ENCODE measurements at places on chromosomes 13 and 19. TPM values are rescaled to one million over a fixed set of nuclear protein-coding genes. Genes with fewer than 3 reads are reported as not detected.

- no peak overlapping the region for H3K27ac ChIP-seq
- H3K27me3 ChIP-seq: no peaks in the 10 kb centered on the region
- no peak for DNase-seq
- no peak overlapping the region for H3K4me3 ChIP-seq
Observed at GRCh38 chr13:44755872-44756271, 179.7 kb upstream of the TSC22D1 start.

GRCh38 chr19:56209091-56209490 is 7.0 kb downstream of the ZSCAN5C start:
- no peak overlapping the region for H3K27ac ChIP-seq
- no peaks in the 10 kb centered on the region for H3K36me3 ChIP-seq
- H3K4me1 ChIP-seq: no peaks in the 10 kb centered on the region
- no peak for DNase-seq
- H3K4me3 ChIP-seq: no peak overlapping the region
- no peaks in the 10 kb centered on the region for H3K27me3 ChIP-seq

- H3K4me1 ChIP-seq: peaks cover 57% of the 10 kb centered on the region
- H3K27me3 ChIP-seq: no peaks in the 10 kb centered on the region
- H3K4me3 ChIP-seq: no peak overlapping the region
- DNase-seq: no peak
- H3K27ac ChIP-seq: no peak overlapping the region
Observed at GRCh38 chr13:40994581-40995230, 24.4 kb downstream of the ELF1 start.

KLF1 gene
- total RNA-seq: not detected

GRCh38 chr13:46307554-46307953 is 79.5 kb downstream of the RUBCNL start:
- H3K4me1 ChIP-seq: no peaks in the 10 kb centered on the region
- H3K4me3 ChIP-seq: no peak overlapping the region
- no peak overlapping the region for H3K27ac ChIP-seq
- H3K27me3 ChIP-seq: no peaks in the 10 kb centered on the region
- DNase-seq: no peak

- H3K36me3 ChIP-seq: no peaks in the 10 kb centered on the region
- H3K27ac ChIP-seq: peak overlapping the region; percentile 98
- H3K27me3 ChIP-seq: no peaks in the 10 kb centered on the region
- peak; percentile 65 for DNase-seq
Observed at GRCh38 chr19:44847144-44848035, 1.3 kb downstream of the NECTIN2 start.

DNA sequence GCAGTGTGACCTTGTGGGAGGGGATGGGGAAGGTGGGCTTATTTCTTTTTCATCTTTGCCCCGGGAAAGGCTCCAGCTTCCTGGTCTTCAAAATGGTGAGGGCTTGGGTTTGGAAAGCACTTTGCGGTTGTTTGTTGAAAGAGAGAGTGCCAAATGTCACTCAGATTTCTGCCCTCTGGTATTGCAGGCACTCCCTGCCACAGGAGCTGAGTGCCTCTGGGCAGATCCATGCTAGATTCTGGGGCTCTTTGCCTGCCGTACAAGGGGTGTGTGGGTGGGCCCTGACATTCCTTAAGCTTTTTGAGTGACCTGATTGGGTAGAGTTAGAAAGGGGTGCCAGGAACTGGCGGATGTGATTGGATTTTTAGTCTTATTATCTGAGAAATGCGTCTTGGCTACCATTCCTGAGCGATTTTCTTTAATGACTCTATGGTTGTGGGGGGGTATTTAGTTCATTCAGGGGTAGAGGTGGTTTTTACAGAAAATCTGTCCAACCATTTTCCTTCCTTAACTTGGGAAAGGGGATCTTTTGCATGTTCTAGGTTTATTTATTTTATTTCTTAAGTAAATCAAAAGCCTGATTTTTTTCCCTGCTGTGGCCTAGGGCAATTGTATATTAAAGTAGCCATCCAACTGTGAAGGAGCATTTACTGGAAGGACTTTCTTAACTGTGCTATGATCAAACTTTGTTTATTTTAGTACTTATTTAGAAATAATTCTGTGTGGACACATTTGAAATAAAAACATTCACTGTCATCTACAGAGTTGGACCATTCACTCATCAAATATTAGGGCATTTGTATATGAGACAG is 3.2 kb downstream of the ARHGAP35 start:
- H3K4me3 ChIP-seq: peak overlapping the region; percentile 72
- peaks cover 38% of the 10 kb centered on the region for H3K4me1 ChIP-seq
- peak overlapping the region; percentile 96 for H3K27ac ChIP-seq
- no peaks in the 10 kb centered on the region for H3K27me3 ChIP-seq
- H3K36me3 ChIP-seq: no peaks in the 10 kb centered on the region
- no peak for DNase-seq

SHISA7 gene
- total RNA-seq: 1.1 TPM

DNA sequence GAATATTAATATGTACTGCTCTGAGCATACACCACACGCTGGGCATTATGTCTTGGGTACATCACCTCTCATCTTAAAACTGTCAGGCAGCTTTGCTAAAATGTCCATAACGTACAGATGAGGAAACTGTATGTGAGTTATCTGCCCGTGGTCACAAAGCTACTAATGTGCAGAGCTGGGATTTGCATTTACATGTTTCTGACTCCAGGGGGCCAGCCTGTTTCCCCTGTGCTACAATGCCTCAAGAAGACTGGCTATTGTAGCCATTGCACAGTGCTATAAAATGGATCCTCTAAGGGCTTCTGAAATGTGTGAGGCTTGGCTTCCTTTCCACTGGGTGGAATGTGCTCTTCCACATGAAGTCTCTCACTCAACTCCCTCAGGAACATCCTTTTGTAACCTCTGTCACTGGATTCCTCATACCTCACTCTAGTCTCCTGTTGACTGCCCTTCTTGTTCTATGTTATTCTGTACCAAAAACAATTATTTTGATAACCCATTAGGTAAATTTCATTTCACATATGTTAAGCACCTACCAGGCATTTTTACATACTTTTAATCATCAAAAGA is 95.6 kb upstream of the HTR2A start:
- no peaks in the 10 kb centered on the region for H3K36me3 ChIP-seq
- no peak for DNase-seq
- H3K27ac ChIP-seq: no peak overlapping the region
- no peak overlapping the region for H3K4me3 ChIP-seq
- H3K4me1 ChIP-seq: no peaks in the 10 kb centered on the region

KASH5 gene
- not detected for total RNA-seq

DNA sequence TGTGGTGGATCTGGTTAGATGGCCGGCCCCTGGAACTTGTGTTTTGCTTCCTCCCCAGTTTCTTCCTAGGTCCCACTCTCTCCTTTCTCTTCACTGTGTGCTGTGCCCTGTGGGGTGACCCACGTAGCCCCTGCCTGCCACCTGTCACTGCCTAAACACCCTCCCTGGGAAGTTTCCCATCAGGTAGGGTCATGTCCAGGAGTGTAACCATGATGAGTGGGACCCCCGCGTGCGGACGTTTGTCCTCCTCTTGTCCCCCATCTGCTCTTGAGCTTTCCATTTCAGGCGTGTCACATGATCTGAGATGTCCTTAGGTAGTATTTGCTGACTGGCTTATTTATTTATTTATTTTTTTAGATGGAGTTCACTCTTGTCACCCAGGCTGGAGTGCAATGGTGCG is 61.3 kb downstream of the ARHGEF7 start:
- DNase-seq: no peak
- H3K4me1 ChIP-seq: peaks cover 79% of the 10 kb centered on the region
- H3K4me3 ChIP-seq: no peak overlapping the region
- H3K36me3 ChIP-seq: no peaks in the 10 kb centered on the region
- no peaks in the 10 kb centered on the region for H3K27me3 ChIP-seq
- H3K27ac ChIP-seq: peak overlapping the region; percentile 75

DNA sequence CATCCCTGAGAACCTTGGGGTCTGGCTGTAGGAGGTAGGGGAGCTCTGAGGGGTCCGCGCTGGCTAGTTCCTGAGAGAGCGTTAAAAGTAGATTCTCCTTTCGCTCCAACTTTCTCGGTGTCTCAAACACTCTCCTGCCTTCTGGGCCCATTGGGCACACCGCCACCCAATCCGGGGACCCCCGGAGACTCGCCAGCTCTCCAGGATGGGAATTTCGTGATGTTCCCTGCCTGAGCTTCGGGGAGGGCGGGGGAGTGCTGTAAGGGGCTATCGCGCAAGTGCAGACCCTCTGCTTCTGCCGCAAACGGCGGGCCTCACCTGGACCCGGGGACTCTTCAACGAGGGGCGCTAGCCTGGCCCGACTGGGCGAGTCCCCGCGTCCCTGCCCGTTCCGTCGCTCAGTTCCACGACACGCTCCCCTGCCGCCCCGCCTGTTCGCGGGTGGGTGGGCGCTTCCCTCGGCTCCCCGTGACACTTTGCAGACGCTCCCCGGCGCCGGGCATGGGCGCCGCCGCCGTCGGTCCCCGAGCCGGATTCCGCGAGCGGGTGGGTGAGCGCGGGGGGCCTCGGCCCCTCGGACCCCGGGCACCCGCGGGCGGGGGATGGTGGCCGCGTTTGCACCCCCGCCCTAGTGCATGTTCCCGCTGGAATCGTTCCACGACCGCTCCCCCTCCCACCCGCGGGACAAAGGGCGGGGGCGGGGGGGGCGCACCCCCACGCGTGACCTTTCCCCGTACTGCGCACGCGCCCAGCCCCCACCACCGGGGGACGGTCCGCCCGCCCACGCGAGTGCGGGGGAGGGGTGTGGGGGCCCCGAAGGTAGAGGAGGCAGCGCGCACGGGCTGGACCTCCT is at the start of gene CCDC106:
TSS of gene CCDC106 (plus strand) at position 481 of the 853 bp plus-strand sequence. CDS start 835 bp downstream, outside the sequence.
- peak within 1 kb of the TSS; percentile 63 for H3K4me3 ChIP-seq
- no peak for DNase-seq
- no peaks in the 10 kb centered on the region for H3K27me3 ChIP-seq
- peaks cover 41% of the 10 kb centered on the region for H3K36me3 ChIP-seq
- H3K4me1 ChIP-seq: peaks cover 26% of the 10 kb centered on the region

DNA sequence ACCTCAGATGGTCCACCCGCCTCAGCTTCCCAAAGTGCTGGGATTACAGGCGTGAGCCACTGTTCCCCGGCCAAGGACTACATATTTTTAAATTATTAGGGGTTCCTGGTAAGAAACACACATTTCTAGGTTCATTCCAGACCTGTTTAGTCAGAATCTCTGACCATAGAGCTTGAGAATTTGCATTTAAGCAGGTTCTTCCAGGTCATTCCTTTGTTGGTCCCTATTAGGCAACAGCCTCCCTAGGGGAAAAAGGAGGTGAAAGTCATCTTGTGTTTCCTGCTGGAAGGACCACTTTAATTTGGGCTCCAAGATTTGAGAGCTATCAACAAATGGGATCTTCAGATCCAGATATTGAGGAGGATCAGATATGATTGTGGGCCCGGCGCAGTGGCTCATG is 16.3 kb downstream of the S1PR2 start:
- no peaks in the 10 kb centered on the region for H3K27me3 ChIP-seq
- peaks cover 2% of the 10 kb centered on the region for H3K4me1 ChIP-seq
- no peak overlapping the region for H3K27ac ChIP-seq
- no peaks in the 10 kb centered on the region for H3K36me3 ChIP-seq

SYDE1 gene
- 40.4 TPM for total RNA-seq

DIRAS1 gene
- total RNA-seq: 0.90 TPM

NALCN gene
- 11.8 TPM for total RNA-seq

GRCh38 chr19:55071129-55071502 is 4.6 kb upstream of the EPS8L1 start:
- DNase-seq: no peak
- H3K36me3 ChIP-seq: no peaks in the 10 kb centered on the region
- no peak overlapping the region for H3K27ac ChIP-seq
- H3K27me3 ChIP-seq: peaks cover 87% of the 10 kb centered on the region

- no peaks in the 10 kb centered on the region for H3K27me3 ChIP-seq
- no peak overlapping the region for H3K4me3 ChIP-seq
- H3K4me1 ChIP-seq: no peaks in the 10 kb centered on the region
- no peak overlapping the region for H3K27ac ChIP-seq
Observed at GRCh38 chr13:95251641-95252040, 49.6 kb downstream of the ABCC4 start.

DNA sequence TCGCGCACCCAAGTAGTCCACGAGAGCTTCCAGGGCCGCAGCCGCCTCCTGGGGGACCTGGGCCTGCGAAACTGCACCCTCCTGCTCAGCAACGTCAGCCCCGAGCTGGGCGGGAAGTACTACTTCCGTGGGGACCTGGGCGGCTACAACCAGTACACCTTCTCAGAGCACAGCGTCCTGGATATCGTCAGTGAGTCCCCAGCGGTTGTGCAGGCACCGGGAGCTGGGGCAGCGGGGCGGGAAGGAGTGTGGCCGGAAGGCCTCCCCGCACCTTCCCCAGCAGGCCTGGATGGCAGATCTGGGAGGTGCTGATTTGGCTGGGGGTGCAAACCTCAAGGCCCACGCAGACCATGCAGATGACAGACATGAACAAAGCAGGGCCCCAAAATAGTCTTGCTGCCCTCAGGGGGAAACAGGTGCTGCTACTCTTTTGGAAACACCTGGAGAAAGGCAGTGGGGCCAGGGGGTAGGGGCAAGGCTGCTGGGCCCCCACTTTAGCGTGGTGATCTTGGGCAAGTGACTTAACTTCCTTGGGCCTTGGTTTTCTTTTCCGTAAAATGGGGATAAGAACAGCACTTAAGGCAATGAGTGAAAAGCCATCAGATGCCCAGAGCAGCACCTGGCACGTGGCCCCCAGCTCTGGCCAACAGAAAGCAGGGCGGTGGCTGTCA is 4.0 kb downstream of the MAG start:
- peaks cover 74% of the 10 kb centered on the region for H3K27me3 ChIP-seq
- H3K27ac ChIP-seq: no peak overlapping the region
- no peak for DNase-seq
- no peaks in the 10 kb centered on the region for H3K36me3 ChIP-seq
- H3K4me1 ChIP-seq: no peaks in the 10 kb centered on the region
- H3K4me3 ChIP-seq: no peak overlapping the region

- no peaks in the 10 kb centered on the region for H3K27me3 ChIP-seq
- no peak overlapping the region for H3K4me3 ChIP-seq
- no peak for DNase-seq
- H3K4me1 ChIP-seq: no peaks in the 10 kb centered on the region
- no peak overlapping the region for H3K27ac ChIP-seq
Observed at GRCh38 chr19:32130332-32130731, 215.1 kb upstream of the ZNF507 start.

DNA sequence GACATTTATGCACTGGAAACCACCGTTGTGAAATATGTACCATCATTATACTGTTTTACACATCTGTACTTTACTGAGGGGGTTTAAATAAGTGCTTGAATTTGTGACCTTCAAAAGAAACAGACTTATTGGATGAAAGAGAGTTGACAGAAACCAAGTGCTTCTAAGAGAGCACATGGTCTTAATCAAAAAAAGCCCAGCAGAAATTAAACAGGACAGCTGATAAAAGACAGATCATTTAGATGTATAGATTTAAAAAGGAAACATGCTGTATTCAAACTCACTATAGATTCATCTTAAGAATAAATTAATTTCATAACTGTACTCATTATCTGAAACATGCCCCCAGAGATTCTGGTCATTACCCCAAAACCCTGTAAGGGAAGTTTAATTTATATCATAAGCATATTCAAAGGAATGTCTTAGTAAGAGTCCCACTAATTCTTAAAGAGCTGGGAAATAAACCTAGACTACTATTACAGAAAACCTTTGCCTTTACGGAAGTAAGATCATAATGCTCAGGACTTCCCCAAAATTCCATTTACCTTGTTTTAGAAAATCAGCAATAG is 421.8 kb downstream of the DCT start:
- H3K4me3 ChIP-seq: no peak overlapping the region
- no peak for DNase-seq
- no peak overlapping the region for H3K27ac ChIP-seq
- no peaks in the 10 kb centered on the region for H3K36me3 ChIP-seq
- no peaks in the 10 kb centered on the region for H3K27me3 ChIP-seq
